ENCODE measurements at places on chromosomes 4 and X.

DNA sequence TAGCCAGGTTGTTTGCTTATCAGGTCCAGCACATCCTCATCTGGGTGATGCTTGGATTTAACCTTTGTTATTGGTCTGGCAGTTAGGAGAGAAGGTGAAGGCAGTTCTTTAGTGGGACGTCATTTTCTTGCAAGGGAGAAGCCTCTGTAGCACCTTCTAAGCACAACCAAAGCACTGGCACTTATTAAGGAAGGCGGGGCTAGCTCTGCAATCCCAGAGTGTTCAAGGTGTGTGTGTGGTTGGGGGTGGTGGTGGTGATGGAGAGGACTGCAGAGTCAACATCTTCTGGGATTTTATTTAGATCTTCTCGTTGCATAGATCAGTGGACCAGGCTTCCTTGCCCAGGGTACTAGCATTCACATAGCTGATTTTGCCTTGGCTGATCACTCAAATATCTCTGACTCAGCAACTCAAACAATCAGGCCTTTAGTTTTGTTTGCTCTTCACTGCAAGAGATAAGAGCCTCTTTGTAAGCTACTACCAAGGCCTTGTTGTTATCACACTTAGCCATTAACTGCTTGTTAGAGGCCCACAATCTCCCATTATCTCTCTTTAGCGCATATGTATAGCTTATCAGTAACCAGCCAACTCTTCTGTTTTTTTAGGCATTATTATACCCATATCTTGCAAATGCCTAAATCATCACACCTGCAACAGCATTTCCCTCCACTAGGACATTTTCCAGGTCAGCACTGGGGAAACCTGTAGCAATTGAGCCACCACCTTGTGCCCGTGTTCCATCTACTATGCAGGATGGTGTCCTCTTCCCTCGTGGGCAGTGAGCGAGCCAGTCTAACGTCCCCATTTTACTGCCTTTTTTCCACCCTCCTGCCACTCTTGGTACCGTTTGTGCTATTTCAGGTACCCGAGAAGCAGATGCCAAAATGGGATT lies 36.5 kb upstream of the LINC00632 start:
- DNase-seq: no peak

- no peak for DNase-seq
Observed at GRCh38 chr4:2406406-2406805, 12.0 kb downstream of the ZFYVE28 start.

GRCh38 chrX:153409414-153410101 lies 1.7 kb upstream of the ZFP92 start:
- no peak for DNase-seq

DNA sequence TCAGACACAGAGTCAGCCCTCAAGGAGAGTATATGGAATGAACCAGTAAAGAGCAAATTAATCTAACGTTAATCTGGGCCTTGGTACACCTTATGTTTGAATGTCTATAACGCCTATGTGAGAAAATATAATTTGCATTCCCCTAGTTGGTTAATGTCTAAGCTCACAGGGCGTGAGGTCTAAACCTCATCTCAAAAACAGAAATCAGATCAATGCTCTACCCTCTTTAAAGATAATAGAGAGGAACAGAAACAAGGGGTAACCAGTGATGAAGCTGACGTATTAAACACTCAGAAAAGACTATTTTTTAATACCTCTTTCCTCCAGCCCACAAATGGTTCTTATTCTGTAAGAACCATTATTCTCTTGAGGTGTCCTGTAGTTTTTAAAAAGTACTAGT lies 369.2 kb upstream of the NOCT start:
- no peak for DNase-seq

DNA sequence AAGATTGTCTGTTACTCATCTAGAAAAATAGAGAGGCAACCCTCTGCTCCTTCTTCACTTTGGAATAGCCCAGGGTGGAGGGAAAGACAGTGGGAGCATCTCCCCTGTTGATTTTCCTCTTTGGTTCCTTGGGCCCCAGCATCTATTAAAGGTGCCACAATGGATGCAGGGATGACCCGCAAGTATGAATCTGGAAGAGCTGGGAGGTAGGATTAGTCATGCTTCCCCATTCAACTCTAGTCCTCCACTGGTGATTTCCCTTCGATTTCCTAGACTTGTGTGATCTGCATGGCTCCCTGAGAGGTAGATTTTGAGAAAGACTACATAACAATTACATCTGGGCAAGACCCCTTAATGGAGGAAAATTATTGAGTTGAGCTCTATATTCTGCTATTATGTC lies 127.8 kb downstream of the MAGEE1 start:
- no peak for DNase-seq
